Kasumi-1 (cell line): ENCODE measurements at places on chromosomes 12 and 14.

- peak; percentile 29 for DNase-seq
Measured at GRCh38 chr12:8675591-8676036, 13.0 kb upstream of the MFAP5 start.

- no peak for DNase-seq
Measured at GRCh38 chr14:63596998-63597658, 44.5 kb downstream of the WDR89 start.

GRCh38 chr12:124595444-124595843, 28.0 kb upstream of the NCOR2 start:
- DNase-seq, result no peak

DNA sequence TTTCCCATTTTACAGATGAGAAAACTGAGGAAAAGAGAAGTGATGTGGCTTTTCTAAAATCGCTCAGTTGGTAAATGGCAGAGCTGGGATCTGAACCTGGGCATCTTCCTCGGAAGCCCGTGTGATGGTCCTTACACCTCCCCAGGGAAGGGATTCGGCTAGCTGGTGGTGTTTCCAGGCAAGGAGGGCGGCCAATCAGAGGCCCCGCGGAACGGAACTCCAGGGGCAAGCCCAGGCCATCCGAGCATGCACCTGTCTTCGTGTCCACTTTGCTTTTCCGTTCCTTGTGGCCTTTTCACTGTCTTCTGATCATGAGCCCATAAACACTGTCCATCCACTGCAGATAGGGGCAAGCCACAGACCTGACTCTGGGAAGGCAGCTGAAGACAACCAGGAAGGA, 114.8 kb upstream of the TMEM132D start:
- no peak for DNase-seq

- DNase-seq, result no peak
Measured at GRCh38 chr12:107374161-107374840, 281.0 kb upstream of the CRY1 start.

DNA sequence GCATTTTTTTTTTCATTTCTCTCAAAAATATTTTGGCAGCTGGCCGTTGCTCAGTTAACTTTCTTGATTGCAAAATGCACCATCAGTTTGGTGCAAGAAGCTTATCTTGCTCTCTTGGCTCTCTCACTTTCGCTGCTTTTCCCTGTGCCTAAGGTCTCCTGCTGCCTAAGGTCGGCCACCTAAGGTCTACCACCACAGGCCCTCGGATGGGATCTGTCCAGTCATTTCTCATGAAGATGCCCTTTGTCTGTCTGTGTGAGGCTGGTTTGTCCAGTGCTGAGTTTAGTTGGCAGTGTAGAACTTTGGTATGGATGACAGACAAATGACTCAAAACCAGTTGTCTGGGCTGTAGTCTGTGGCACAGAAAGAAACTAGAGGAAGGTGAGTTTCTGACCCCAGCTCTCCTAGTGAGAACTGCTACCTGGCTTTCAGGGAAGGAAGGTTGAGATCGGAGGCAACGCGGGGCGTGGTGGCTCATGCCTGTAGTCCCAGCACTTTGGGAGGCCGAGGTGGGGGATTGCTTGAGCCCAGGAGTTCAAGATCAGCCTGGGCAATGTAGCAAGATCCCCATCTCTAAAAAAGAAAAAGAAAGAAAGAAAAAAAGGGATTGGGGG, 2.6 kb downstream of the MLXIP start:
- DNase-seq, result no peak

GRCh38 chr12:78315028-78315427, 484.3 kb downstream of the NAV3 start:
- no peak for DNase-seq

GRCh38 chr12:106238146-106238545, 9.7 kb downstream of the CKAP4 start:
- DNase-seq, result no peak

DNA sequence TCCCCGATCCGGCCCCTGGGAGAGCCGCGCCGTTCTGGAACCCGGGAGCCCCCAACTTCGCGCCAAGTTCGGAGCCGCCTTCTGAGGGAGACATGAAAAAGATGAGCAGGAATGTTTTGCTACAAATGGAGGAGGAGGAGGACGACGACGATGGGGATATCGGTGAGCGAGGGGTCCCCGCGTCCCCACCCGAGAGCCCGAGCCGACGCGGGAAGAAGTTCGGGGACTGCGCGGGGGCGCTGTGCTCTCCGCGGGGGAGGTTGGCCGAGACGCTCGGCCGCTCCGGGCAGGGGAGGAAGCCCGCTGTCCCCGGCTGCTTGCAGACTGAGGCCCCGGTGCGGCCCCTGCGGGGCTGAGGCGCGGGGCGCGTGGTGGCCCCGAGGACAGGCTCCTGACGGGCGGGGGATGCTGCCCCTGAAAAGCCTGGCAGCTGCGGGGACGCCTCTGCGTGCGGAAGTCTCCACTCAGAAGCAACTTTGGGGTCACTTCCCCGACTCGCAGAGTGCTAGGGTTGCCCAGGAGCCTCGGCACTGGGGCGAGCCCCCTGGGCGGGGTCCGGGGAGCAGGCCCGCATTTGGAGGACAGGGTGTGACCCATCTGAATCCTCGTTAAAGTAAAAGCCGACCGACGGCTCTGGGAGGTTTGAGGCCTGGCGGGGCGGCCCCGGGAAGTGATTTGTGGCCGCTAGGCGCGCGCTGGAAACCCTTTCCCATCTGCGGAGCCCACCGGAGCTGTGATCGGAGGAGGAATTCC, 511 bp downstream of the ANO6 start:
- DNase-seq, result peak; percentile 42

DNA sequence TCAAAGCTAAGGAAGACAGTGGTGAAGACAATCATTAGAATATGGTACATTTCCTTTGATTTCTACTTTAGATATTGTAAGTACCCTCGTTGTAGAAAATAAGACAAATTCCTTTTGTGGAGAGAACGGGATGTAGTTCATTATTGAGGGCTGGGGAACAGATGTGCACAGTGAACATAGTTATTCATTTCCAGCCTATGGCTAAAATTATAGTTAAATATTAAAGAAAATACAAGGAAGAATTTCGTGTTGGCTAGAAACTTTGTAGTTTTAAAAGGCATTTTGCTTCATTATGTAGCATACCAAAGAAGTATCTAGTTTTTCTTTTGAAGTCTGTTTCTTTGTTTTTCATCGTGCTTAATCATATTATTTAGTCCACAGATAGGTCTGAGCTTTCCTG, 201.8 kb downstream of the ESR2 start:
- DNase-seq, result no peak

DNA sequence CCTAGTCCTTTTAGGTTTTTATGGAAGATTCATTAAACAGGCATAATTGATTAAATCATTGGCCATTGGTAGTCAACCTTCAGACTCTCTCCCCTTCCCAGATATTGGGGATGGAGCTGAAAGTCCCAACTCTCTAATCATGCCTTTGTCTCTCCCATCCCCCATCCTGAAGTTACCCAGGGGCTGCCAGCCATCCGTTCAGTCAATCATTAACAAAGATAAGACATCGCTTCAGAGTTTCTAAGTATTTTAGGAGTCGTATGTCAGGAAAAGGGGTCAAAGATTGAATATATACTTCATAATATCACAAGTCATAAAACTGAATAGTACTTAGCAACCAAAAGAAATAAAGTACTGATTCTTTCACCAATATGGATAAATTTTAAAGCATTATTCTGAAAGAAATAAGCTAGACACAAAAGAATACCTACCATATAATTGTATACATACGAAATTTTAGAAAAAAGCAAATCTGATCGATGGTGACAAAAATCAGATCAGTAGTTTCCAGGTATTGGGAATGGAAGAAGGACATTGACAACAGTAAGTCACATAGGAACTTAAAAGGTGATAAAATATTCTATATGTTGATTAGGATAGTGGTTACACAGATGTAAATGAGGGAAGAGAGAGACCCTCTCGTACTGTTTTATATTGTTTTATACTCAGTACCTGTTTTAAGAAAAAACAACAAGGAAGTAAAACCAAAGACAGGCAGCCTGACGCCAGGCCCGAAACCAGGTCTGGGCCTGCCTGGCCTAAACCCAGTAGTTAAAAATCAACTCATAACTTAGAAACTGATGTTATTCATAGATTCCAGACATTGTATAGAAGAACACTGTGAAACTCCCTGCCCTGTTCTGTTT, 414.4 kb downstream of the DAD1 start:
- DNase-seq, result no peak

- DNase-seq, result peak; percentile 17
Measured at GRCh38 chr12:132955094-132956010, 754 bp downstream of the ZNF605 start.

DNA sequence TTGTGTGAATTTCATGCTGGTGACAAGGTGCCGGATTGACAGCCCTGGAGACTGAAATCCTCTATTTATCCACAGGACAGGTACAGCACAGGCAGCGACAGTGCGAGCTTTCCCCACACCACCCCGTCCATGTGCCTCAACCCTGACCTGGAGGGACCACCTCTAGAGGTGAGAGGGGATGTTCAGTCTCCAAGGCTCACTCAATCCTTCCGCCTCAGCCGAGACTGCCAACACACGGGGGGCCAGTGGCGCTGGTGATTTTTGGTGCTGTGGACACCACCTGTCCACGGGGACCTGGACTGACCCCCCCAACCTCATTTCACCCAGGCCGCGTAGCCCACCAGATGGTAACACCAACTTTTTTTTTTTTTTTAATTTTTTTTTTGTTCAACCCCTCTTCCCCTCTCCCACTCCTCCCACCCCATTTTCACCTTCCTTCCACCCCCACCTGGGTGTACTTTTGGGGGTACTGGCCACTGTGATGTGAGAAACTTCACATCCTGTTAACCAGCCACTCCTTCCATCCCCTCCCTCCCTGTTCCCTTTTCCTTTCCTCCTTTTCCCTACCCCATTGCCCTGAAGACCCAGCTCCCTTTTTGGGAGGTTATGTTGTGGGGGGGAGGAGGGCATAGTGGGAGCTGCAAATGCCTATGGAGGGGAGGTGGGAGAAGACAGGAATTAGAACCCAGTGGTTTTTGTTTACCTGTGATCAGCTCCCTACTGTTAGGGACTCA, 12.9 kb downstream of the PCBP2 start:
- no peak for DNase-seq

DNA sequence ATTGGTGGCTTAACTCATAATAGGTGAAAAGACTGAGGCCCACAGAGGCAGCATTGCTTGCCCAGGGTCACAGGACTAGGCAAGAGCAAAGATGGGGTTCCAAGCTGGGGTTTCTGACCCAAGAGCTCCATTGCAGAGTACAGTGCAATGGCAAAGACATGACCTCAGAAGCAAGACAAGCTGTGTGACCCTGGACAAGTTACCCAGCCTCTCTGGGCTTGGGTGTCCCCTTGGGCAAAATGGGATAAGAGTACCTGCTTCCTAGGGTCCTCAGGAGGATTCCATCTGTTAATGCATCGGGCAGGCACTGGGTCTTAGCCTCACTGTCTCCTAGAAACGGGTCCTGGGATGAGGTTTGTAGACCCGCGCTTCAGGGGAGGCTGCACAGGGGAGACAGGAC, 111.6 kb upstream of the NCOR2 start:
- DNase-seq, result no peak

GRCh38 chr12:27906127-27906500, 66.4 kb downstream of the PTHLH start:
- DNase-seq, result no peak

GRCh38 chr12:107148107-107148506, 54.8 kb upstream of the CRY1 start:
- DNase-seq, result no peak

DNA sequence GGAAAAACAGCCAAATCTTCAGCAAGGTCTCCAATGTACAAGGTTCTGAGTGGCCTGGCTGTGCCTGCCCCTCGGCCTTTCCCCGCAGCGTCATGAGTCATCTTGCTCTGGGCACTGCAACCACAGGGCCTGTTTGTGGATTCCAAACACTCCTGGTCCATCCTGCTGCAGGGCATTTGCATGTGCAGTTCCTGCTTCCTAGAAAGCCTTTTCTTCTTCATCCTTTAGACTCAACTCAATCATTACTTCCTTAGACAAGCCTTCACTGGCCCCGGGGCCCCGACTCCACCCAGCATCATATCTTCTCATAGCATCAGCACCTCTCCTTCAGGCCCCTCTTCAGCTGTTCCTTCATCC, 101.8 kb upstream of the EGLN3 start:
- no peak for DNase-seq

DNA sequence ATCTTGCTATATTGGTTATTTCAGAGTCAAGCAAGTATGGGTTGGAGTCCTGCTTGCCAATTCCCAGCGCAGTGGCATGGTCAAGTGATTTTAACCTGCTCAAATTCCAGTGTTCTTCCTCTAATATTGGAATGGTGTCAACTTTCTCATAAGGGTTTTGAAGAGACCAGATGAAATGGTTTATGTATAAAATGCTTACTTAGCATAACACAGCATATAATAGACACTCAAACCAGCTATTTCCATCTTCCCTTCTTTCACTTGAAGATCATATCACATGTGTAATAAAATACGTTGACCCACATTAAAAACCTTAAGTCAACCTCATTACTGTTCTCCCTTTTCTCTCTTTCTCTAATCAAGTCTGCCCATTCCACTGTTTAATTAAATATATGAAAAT, 144.0 kb downstream of the NAV3 start:
- DNase-seq, result no peak

DNA sequence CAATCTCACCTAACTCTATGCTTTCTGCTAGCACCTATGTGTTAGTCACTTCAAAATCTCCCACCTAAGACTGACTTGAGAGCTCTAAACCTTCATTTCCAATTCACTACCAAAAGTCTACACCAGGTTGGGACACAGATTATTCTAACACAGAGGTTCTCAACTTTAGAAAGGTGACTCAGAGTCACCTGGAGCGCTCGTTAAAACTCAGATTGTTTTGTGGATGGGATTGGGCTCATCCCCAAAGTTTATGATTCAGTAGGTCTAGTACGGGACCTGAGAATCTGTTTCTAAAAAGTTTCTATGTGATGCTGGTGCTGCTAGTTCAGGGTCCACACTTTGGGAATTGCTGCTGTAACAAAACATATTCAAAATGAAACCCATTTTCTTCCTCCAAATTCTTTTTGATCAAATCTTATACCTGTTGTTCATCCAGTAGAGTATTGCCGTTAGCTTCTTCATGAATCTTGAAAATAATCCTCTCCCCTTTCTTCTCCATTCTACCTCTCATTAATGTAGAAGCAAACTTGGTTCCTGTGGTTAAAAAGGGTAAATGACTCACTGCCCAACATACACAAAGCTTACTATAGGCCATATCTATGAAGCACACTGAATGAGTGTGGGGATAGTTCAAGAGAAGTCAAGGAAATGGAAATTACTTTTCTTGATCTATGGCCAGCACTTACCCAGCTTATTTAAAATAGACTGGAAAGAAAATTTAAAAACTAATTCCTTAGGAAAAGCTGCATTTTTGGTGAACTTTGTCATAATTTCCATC, 206.7 kb downstream of the KIF21A start:
- DNase-seq, result peak; percentile 4

- no peak for DNase-seq
Measured at GRCh38 chr14:99225436-99226203, 46.4 kb downstream of the BCL11B start.

DNA sequence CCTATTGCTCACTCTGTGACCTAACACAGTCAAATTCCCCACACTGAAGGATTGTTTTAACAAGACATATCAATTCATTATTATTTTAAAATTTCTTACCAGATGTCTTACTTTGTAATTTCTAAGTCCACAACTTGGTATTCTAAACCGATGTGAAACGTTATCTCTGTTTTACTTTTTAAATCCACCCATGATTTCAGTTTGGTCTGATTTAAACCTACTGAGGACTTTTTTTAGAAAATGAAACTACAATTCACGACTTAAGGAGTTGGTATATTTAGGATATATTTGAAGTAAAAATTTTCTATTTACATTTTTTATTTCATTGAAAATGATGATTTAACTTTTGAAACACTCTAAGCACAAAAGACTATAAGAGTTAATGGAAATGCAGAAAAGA, 35.1 kb upstream of the GRIP1 start:
- no peak for DNase-seq

GRCh38 chr12:6088921-6089747, 35.3 kb downstream of the VWF start:
- DNase-seq, result no peak

GRCh38 chr12:101772012-101772775, 32.9 kb upstream of the SYCP3 start:
- peak; percentile 92 for DNase-seq
